ENCODE measurements at places on chromosomes 3 and 15.

DNA sequence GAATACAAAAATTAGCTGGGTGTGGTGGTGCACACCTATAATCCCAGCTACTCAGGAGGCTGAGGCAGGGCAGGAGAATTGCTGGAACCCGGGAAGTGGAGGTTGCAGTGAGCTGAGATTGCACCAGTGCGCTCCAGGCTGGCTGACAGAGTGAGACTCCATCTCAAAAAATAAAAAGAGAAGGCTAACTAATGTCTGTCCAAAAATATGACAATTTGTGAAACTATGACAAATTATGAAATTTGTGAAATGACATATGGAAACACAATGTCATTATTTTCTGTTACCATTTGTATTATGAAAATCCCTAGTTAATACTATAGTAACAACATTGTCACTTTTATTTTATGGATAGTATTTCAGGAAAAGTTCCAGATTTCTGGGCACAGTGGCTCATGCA is 1306.3 kb upstream of the EPHA6 start:
- no peak for DNase-seq

GRCh38 chr3:10927551-10927950 is 65.0 kb upstream of the SLC6A1 start:
- no peak for DNase-seq

DNA sequence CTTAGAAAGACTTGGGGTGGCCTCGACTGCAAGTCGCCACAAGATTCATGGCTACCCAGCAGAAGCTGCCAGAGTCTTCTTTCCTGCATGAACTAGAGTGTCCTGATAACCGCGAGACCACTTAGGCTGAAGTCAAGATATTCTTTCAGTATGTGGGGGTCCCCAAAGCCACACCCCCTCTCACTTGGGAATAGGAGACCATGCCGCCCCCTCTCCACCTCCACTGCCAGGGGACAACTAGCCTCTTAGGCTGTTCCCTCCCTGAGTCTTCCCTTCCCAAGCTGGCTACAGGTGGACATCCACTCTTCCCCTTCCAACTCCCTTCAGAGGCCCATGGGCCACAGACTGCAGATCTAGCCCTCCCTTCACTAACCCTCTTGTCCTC is 1.3 kb upstream of the CCDC12 start:
- DNase-seq = no peak

GRCh38 chr3:63972987-63973386 is 50.3 kb downstream of the PSMD6 start:
- no peak for DNase-seq

DNA sequence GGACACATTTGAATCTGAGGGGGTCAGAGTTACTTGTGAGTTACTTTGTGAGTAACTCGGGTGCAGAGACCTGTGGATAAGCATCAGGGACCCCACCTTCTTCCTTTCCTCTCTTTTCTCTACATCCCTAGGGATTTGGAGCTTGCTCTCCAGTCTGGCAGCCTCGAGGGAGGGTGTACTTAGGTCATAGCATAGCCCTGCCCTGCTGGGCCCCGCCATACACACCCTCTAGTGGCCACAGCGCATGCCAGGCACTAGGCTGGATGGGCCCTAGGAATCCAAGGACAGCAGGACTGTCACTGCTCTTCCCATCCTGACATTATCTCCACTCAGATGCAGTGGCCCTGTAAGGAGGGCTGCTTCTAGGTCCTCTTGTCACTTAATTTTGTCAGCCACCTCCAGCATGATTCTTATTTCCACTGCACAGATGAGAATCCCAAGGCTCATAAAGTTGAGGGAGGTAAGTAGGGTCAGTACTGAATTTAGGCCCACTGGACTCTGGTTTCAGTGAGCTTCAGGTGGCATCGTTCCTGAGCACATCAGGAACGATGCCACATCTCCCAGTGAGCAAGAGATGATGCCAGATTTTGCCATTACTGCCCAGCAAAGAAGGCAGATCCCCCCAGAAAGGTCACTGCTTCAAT is 3.6 kb upstream of the SMAD6 start:
- peak; percentile 74 for DNase-seq

DNA sequence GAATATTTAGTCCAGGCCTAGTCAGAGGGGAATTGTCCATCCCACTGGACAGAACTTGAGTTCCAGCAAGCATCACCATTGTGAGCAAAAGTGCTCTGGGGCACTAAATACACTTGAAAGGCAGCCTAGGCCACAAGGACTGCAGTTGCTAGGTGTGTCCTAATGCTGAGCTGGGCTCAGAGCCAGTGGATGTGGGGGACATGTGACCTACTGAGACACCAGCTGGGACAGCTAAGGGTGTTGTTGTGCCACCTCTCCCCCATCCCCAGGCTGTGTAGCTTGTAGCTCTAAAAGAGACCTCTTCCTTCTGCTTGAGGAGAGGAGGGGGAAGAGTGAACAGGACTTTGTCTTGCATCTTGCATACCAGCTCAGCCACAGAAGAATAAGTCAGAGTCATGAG is 120.9 kb downstream of the DTWD1 start:
- DNase-seq = no peak

GRCh38 chr3:31268868-31269267 is 263.9 kb upstream of the STT3B start:
- DNase-seq = no peak

GRCh38 chr3:87047852-87048251 is 56.9 kb upstream of the VGLL3 start:
- DNase-seq = no peak

GRCh38 chr3:127037418-127037841 is 54.5 kb downstream of the PLXNA1 start:
- no peak for DNase-seq

GRCh38 chr3:170982733-170983132 is 43.8 kb downstream of the SLC2A2 start:
- DNase-seq = no peak

DNA sequence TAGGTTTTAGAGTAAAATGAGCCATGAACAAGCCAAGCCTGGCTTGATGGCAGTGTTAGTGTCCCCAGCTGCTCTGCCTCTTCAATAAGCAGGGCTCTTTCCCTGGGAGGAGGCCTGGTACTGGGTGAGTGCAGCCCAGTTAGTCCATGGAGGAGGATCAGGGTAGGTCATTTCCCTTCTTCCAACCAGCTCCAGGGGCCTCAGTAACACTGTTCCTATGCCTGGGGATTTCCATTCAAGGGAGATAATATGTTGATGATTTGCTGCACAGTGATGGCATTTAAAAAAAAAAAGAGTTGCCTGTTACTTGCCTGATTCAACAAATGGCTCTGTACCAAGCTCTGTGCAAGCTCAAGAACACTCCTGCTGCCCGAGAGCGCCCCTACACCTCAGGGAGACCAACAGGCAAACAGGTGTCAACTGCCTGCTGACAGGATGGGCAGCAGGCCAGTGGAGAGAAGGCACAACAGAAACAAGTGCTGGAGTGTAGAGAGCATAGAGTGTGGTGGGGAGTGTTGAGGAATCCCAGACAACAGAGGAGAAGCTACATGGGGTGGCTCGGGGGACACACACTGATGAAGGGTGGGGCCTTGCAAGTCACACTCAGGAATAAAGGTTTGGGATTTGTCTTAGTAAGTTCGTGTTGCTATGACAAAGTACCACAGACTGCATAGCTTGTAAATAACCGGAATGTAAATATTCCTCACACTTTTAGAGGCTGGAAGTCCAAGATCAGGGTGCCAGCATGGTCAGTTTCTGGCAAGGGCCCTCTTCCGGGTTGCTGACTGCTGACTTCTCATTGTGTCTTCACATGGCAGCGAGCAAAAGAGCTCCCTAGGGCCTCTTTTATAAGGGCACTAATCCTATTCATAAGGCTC is 78.6 kb upstream of the PXYLP1 start:
- no peak for DNase-seq

GRCh38 chr3:81581966-81582599 is 179.4 kb downstream of the GBE1 start:
- peak; percentile 24 for DNase-seq

DNA sequence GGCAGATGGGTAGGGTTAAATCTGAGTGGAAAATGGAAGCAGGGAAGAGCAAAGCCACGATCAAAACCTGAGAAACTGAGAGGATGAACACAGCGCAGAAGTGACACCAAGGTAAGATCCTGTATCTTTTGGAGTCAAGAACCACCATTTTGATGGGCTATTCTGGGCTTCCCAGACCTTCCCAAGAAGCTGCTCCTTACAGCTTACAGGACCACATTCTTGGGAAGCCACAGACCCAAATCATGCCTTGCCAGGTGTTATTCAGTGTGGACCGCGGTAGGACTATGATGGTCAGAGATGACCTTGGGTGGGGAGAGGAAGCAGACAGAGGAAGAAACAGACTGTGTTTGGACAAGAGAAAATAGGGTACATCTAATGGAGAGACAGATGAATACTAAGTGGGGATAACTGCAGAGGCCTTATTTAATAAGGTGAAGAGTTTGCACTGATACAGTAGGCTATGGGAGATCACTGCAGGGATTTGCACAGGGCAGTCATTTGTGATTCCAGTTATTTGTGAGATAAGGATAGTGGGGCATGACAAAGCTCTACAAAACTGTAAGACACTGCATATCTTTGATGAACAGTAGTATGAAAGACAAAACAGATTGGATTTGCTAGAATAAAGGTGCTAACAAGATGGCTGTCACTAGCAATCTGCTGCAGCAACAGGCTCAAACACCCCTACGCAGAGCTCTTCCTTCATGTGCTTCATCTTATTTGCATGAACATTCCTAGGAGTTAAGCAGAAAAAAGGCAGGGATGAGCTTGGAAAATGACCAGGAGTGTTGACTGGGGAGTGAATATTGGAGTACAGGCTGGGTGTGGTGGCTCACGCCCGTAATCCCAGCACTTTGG is 105.9 kb downstream of the IGF2BP2 start:
- DNase-seq = no peak

- peak; percentile 86 for DNase-seq
Observed at GRCh38 chr3:15610082-15610759, 8.7 kb downstream of the BTD start.

DNA sequence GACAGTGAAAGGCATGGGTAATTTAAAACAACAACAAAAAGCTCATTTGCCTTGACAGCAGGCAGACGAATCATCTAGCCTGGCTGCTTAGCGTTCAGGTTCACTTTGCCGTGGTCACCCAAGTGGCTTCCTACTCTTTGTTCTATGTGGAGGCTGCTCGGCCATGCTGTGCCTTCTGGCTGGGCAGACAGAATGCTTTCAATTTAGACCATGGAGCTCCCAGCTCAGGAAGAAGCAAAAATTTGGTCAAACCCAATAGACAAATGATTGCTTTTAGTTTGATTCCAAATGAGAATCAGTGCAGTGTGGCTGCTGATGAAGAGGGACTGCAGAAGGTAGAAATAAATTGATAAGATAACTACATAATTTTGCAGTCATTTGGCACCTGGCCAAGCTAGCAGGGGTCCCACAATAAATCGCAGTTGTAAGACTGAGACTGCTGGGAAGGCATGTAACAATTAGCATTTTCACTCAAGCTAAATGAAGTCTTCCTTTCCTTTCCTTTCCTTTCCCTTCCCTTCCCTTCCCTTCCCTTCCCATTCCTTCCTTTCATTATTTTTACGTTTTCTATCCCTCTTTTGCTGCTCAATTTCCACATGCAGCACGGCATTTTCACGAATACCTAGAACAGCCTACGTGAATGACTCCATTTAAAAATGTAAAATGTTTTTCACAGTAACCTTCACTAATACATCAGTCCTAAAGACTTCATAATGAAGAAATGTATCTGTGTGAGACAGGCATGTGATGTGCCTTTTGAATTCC is 360.4 kb upstream of the TGFBR2 start:
- DNase-seq = no peak

DNA sequence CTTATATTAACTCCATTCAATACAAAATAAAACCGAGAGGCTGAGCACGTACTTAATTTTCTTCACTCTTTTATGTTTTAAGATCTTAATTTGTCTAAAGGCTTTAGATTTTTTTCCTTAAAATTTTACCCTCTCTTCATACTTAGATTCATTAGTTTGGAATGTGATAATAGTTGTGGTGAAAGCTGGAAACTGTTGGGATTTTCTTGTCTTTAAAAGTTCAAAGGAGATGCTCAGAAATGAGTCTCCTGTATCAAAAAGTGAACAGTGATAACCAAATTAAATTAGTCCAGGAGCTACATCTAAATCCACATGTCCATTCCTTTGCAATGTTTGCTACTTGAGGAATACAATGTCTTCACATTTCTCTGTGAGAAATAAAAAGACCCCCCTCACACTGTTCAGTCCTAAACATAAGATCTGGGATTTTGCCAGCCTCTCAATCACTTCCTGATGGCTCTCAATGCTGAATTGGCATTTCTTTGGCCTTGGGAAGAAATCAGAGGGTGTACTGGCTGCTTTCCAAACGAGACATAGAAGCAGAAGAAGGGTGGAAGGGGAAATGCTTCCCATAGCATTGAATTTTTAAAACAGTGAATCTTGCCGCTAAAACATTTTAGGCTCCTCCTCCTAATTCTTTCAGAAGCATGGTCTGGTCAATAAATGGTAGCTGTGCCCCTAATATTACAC is 245.0 kb downstream of the SHOX2 start:
- DNase-seq = no peak

DNA sequence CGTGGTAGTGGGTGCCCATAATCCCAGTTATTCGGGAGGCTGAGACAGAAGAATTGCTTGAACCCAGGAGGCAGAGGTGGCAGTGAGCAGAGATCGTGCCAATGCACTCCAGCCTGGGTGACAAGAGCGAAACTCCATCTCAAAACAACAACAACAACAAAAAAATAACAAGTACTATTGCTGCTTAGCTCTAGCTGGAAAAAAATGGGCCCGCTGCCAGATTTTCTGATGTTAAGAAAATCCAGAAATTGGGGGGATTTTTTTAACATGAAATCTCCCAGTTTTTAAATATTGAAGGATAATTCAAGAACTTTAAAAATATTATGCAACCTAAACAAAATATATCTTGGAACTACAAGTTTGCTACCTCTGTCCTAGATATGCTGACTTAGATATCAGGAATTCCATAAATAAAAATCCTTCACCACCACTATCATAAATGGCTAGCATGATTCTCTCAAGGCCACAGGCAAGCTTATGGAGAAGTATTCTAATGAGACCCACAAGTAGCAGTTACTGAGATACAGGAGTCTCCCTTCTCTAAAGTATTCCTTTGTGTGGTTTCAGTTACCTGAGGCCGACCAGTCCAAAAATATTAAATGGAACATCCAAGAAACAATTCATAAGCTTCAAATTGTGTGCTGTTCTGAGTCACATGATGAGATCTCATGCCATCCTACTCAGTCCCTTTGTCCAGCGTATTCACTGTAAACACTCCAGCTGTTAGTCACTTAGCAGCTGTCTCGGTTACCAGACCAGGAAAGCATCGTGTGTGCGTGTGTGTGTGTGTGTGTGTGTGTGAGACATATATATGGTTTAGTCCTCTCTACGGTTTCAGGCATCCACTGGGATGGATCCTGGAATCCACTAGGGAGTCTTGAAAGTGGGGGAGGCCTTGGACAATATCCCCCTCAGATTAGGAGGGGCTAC is 277.2 kb downstream of the TBL1XR1 start:
- peak; percentile 88 for DNase-seq

DNA sequence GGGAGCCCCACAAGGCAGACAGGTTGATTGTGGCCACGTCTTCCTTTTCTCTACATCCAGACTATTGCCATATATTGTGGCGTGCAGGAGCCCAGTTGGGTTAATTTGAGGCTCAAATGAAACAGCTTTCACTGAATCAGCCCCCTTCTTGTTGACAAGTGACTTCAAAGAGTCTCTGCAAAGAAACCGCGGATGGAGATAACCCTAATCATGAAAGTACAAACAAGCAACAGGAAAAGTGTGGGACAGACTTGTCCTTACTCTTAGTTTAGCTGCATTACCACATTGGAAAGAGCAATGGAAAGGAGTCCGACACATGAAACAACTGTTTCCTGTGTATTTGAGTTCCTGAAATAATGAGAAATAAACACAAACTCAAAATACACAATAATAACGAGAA is 3.3 kb downstream of the TMEM40 start:
- DNase-seq = no peak

All from fibroblast of lung (primary cell).